CD14-positive monocyte (primary cell): ENCODE measurements at places on chromosomes 3 and 15.

DNA sequence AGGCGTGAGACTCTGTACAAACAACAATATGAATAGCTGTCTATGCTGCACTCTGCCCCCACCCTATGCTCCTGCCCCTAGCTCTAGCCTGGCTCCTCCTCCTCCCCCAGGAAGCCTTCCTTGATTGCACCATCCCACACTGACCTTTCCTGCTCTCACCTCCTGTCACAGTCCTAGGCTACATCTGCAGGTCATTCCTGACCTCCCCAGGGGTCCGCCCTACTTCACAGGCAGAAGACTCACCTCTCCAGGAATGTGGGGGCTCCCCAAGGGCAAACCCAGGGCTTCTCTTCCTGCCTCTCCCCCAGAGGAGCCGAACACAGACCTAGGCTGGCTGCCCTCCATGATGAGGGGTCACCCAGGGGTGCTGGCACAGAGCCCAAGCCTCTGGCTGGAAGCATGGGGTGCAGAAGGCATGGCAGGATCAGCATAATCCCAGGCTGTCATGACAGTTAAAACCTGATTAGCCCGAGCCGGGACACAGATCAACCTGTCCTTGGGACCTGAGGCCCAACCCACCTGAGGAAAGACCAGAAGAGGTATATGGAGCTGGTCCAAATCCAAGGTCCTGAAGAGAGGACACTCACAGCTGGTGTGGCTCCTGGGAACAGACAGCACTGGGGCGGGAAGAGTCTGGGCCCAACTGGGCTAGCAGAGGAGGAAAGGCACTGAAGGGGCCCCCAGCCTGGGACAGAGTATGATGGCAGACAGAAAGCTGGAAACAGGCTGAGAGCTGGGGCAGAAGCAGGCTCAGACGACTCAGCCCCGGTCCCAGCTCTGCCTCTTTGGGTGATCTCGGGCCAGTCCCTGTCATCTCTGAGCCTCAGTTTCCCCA is 5.9 kb downstream of the SEMA7A start:
- DNase-seq: no peak

GRCh38 chr3:25455441-25456132 is 27.5 kb downstream of the RARB start:
- DNase-seq: no peak

GRCh38 chr15:36748366-36749115 is 169.1 kb downstream of the CDIN1 start:
- DNase-seq: no peak

DNA sequence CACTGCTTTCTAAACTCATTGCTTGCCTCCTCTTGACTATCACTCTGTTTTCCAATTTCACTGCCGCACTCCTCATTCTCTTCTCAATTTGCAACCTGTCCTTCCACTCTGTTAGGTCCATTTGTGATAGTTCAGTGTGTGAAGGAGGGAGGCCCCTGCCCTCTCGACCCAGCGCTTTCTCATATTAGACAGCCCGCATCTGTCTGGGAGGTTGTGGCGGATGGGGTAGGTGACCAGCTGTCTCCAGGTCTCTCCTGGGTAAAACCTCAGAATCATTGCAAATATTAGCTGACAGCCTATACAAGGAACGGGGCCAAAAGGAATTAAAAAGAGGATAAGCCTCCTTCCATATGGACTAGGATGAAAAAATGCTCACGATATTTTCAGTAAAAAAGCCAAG is 358.3 kb downstream of the SHQ1 start:
- no peak for DNase-seq

GRCh38 chr3:125052624-125053303 is 3.0 kb downstream of the HEG1 start:
- DNase-seq: no peak

GRCh38 chr3:139571711-139572110 is 32.2 kb upstream of the RBP1 start:
- peak; percentile 14 for DNase-seq

GRCh38 chr3:16056217-16056616 is 118.3 kb upstream of the GALNT15 start:
- DNase-seq: no peak

GRCh38 chr3:64884536-64884935 is 196.7 kb upstream of the ADAMTS9 start:
- no peak for DNase-seq

DNA sequence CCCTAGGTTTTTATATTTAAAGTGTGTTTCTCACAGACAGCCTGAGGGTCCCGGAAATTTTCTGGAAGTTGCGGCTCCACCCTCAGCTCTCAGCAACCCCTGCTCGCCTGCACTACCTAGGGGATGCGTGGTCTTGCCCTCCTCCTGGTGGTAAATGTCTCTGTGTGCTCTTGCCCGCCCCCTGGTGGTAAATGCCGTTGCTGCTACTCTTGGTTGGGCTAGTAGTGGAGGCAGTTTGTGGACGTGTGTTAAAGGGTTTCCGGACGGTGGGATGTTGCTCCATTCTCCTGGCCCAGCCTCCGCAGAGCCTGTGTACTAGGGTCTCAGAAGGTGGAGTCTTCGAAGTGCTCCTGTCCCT is 27.4 kb downstream of the STOML1 start:
- peak; percentile 66 for DNase-seq

DNA sequence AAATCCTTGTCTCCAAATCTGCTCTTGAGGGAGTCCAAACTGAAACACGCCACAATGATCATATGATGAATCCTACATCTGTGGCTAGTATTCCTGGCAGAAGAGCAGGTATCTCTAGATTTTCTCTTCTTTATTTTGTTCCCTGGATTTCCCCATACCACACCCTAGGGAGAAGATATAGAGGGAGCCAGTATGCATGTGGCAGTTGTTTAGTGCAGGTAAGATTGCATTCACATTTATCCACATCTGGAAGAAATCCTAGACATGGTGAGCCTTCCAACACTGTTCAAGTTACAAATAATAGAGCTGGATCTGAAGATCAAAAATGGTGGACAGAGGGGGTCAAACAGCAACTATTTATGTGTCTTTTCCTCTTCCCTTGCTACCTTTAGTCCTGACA is 316.7 kb downstream of the ZNF385D start:
- no peak for DNase-seq

- DNase-seq: no peak
Observed at GRCh38 chr3:73225146-73225855, 163.8 kb downstream of the EBLN2 start.

DNA sequence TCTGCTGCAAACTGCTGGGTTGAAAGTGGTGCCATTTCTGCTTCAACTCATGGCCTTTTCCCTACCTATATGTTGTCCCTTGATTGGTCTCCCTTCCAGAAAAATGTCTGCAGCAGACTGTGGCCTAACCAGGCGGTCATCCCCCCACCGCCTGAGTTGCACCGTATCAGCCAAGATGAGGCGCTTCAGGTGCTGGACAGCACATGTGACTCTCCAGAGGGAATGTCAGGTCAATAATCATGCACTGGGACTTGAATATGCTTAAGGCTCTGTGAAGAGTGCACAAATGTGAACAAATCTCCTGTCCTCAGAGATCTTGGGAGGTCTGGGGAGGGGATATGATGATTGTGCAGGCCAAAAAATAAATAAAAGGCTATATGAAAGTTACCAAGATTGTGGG is 32.2 kb downstream of the LRTM1 start:
- no peak for DNase-seq

- no peak for DNase-seq
Observed at GRCh38 chr15:69825941-69826818, 271.5 kb downstream of the TLE3 start.

GRCh38 chr3:194265996-194266964 is 84.8 kb downstream of the CPN2 start:
- no peak for DNase-seq

DNA sequence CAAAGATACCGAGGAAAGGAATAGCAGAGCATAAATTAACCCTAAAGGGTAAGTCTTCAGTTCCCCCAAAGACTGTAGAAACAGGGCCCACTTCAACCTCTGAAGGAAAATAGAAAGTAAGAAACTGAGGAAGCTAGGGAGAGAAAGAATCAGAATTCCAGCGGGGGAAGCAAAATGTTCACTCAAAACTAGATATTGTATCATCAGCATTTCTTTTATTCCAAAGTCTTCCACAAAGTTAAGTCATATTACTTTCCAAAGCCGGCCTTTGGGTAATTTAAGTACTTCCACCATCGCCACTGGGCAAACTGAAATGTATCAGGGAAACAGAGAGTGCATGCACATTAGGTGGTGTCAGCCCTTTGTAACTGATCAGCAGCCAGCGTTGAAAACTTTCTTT is 88.3 kb downstream of the RSL24D1 start:
- DNase-seq: no peak

DNA sequence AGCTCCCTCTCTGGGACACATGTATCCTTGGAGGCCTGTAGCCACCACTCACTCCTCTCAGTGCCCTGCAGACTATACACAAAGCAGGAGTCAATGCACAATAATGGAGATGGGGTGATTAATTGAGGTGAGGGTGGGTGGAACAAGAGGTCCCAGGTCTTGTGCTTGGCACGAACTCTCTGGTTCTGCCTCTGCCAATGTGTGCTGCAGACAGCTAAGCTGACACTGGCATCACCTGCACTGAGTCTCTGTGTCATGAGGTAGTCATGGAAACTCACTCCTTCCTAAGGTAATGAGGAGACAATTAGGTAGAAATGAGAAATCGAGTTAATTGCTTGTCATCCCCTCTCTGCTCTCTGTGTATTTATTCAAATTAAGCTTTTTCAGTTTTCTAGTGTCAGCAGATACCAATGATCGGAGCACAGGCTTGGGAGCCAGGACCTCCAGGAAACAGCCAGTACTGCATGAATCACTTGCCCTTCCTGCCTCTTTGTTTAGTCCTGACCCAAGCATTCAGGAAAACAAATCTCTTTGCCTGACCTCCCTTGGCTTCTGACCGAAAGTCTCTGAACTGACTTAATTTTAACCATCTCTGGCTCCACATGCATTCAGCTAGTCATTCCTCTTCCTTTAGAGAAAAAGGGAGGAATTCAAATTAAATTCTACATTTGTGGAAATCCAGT is 56.7 kb downstream of the DRD3 start:
- no peak for DNase-seq

GRCh38 chr3:69815970-69816369 is 76.7 kb downstream of the MITF start:
- no peak for DNase-seq

- DNase-seq: no peak
Observed at GRCh38 chr3:37920156-37920699, 58.5 kb downstream of the CTDSPL start.

DNA sequence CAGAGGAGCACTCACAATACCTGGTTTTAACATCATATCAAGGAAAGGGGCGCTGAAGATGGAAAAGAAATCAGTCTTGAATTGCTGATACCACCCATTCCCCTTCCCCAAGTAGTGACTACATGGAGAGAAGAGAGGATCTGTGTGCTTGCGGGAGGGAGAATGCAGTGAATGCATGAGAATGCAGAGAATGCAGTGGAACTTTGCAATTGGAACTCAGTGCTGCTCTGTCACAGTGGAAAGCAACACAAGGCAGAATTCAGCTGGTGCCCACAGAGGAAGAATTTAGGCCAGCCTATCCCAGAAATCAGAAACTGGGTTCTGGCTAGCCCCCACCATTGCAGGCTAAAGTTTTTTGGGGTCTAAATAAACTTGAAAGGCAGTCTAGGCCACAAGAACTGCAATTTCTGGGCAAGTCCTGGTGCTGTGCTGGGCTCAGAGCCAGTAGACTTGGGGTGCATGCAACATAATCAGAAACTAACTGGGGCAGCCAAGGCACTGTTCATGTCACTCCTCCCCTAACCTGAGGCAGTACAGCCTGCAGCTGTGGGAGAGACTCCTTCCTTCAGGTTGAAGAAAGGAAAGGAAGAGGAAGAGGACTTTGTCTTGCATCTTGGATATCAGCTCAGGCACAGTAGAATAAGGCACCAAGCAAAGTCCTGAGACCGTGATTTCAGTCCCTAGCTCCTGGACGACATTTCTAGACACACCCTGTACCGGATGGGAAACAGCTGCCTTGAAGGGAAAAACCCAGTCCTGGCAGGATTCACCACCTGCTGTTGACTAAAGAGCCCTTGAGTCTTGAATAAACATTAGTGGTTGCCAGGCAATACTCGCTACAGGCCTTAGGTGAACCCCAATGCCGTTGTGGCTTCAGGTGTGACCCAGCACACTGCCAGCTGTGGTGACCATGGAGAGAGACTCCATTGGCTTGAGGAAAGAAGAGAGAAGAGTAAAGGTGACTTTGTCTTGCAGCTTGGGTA is 329.3 kb downstream of the TBL1XR1 start:
- no peak for DNase-seq

DNA sequence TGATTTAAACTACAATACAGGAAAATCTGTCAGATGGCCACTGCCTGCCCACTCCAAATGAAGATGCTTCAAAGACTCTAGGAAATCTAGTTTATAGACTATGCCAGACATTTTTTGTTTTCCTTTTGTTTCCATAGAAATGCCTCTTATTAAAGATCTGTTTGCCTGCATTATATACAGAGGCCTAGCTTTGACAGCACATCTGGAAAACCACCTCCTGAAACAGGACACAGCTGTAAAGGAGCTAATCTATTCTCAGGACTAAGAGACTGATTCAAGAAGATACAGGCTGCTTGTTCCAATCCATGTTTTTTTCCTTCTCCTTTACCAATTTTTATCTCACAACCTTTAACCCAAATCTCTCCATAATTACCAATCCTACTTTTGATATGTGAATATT is 75.3 kb upstream of the STRIT1 start:
- no peak for DNase-seq

- no peak for DNase-seq
Observed at GRCh38 chr3:43005981-43006380, 26.9 kb downstream of the GASK1A start.

GRCh38 chr3:176987901-176988650 is 209.2 kb downstream of the TBL1XR1 start:
- DNase-seq: no peak

DNA sequence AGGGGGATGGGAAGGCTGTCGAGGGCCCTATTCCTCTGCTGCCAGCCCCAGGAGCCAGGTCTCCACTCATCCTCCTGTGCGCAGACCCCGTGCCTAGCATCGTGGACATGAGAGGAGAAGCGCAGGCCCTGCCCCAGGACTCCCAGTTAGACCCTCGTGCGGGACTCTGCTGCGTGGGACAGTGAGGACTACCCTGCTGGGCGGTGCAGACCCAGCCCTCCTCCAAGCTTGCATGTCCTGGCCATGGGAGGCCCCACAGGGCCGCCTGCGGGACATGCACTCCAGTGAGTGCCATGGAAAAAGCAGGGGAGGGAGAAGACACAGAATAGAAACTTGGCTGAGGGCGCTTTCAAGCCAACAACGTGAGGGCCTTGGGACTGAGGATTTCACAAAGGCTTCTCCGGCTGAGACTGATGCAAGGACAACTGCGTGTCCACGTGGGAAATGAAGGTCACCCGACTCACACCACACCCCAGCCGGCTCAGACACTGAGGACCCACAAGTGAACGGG is 62.6 kb upstream of the IQSEC1 start:
- no peak for DNase-seq

- DNase-seq: no peak
Observed at GRCh38 chr3:143132246-143132980, 12.8 kb downstream of the CHST2 start.

- no peak for DNase-seq
Observed at GRCh38 chr3:160009525-160009924, 20.9 kb downstream of the IL12A start.

DNA sequence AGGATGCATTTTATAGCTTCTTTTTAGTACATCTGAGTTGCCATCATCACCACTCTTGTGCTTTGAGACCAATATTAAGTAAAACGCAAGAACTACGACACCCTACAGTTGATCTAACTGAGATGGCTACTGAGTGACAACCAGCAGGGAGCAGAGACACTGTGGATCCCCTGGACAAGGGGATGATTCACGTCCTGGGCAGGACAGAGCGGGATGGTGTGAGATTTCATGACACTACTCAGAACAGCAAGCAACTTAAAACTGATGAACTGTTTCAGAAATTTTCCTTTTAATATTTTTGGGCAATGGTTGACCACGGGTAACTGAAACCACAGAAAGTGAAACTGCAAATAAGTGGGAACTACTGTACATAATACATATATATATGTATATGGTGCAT is 299.2 kb downstream of the ADAMTS17 start:
- no peak for DNase-seq
